Retinal pigment epithelial cell (primary cell): ENCODE measurements at places on chromosomes 3 and 15.

GRCh38 chr3:140092848-140093536, 158.0 kb downstream of the CLSTN2 start:
- no peak for DNase-seq

DNA sequence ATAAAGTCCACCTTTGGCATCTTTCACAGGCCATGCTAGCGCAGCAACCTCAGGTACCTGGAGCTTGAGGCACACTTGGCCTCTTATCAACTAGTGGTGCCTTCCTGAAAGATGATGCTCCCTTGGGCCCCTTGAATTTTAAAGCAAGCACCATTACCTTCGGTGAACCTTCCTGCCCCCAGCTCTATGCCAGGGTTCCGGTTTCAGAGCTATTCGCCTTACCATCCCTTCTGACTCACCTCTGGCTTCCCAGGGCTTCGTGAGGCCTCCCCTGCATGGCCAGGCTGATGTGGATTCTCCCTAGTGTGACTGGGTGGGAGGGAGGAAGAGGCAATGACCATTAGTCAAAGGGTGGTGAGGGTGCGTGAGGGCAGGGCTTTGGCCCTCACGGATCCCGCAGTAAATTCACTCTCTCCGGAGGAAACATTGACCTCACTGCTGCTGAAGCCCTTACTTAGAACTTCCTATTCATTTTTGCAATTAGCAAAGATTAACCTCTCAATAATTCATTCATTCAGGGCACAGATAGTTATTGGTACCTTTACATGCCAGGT, 16.3 kb downstream of the BHLHE40 start:
- DNase-seq: no peak

- DNase-seq: no peak
Observed at GRCh38 chr3:48960841-48961413, 29.1 kb upstream of the P4HTM start.

- DNase-seq: no peak
Observed at GRCh38 chr15:63223463-63223862, 34.1 kb downstream of the RAB8B start.

GRCh38 chr15:41698779-41699178, 38.6 kb downstream of the MGA start:
- no peak for DNase-seq
